D721Med (cell line): ENCODE measurements at places on chromosomes 1 and 21.

GRCh38 chr1:145985502-145986439, 10.6 kb downstream of the TXNIP start:
- DNase-seq = no peak

DNA sequence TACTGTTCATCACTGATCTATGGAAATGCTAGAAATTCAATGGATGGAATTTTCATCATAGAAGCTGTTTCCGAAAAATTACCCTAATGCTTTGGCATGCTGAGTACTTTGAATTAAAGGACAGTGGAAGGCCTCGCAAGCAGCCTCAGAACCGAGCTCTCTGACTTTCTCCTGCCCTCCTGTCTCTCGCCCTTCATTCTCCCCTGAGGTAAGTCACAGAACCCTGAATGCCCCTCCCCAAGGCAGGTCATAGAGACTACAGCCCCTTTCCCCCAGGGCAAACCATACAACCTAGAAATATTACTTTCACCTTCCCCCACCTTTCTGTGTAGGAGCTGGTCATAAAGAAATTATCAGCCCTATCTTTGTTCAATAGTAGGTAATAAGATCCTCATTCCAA, 74.8 kb downstream of the LRIG2 start:
- no peak for DNase-seq

- DNase-seq = no peak
Measured at GRCh38 chr1:187010571-187011309, 182.0 kb downstream of the PLA2G4A start.

DNA sequence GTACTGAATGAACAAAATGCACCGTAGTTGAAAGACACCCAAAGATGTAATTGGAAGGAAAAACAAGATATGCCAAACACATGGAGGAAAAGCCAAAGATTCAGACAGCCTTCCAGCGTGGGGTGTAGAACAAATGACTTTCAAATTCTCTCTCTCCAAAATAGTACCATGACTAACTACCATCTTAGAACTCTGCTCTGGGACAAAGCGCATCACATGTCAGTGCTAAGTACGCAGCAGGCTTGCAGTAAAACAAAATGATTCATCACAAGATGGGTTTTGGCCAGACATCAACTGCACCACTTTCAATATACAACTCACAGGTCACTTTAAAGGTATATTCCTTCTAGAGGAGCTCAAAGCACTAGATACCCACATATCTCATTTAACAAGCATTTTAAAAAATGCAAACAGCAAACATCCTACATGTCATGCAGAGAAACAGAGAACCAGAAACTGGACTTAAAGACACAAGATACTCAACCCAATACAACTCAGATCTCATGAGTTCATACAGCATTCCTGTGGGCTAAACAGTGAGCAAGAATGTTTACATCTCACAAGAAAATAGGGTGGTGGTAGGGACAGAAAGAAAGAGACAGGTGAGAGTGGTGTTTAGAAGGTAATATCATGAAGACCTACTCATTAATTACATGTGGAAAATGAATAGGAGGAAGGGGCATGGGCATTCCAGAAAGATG, 75.7 kb downstream of the BCAR3 start:
- no peak for DNase-seq

DNA sequence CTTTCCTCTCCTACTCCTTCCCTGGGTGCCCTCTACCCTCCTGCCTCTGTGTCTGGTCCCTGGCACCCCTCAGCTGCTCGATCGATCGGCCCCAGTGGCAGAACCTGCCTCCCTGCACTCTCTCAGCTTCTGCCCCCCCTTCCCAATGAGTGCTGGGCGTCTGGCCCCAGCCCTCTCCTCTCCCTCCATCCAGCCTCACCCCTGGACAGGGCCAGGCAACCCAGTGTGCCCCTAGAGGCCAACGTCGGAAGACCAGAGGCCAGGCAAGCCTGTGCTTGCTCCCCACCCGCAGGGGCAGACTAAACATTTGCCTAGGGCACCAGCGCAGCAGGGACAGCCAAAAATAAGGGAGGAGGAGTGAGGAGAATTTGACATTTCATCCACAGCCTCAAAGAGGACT, 43.5 kb downstream of the LGR6 start:
- peak; percentile 80 for DNase-seq

DNA sequence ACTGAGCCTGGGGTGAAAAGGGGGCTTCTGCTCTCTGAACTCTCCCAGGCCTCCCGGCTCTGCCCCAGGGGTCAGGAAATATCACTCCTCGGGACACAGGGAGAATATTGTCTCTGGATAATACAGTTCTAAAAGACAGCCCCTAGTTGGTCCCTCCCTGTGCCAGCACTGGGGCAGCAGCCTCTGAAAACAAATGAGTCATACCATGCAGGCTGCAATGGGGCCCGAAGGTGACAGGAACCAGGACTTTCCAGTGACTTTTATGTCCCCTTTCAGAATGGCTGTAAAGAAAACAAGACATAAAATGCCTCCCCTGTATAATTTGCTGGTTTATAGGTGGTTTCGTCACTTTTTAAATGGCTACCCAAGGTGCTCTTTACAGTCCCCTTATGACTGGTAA, 360.0 kb downstream of the NPHP4 start:
- no peak for DNase-seq

GRCh38 chr1:22607154-22607553, 29.3 kb upstream of the C1QA start:
- DNase-seq = no peak
